ENCODE measurements at places on chromosomes 2 and 18.

DNA sequence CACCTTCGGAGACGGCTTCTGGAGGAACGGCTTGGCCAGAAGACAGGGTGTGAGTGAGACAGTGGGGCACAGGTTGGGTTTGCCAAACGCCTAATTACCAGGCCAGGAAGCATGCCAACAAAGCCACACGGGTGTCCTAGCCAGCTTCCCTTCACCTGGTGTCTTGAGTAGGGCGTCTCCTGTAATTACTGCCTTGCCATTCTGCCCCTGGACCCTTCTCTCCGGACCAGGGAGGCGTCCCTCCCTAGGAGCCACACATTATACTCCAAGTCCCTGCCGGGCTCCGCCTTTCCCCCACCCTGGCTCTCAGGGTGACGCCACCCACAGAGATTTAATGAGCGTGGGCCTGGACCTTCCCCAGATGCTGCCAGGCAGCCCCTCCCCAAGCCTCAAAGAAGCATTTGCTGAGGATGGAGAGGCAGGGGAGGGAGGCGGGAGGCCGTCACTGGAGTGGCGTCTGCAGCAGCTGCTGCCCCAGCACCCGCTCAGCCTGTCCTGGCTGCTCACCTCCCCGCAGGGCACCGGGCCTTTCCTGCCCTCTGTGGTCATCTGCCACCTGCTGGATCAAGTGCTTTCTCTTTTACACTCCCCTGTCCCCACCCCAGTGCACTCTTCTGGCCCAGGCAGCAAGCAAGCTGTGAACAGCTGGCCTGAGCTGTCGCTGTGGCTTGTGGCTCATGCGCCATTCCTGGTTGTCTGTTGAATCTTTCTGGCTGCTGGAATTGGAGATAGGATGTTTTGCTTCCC lies 20.7 kb downstream of the FOSL2 start:
- H3K4me1 ChIP-seq, result no peaks in the 10 kb centered on the region
- H3K36me3 ChIP-seq, result peaks cover 7% of the 10 kb centered on the region
- no peak overlapping the region for H3K27ac ChIP-seq
- DNase-seq, result no peak
- H3K27me3 ChIP-seq, result no peaks in the 10 kb centered on the region
- H3K4me3 ChIP-seq, result no peak overlapping the region

- no peak overlapping the region for H3K27ac ChIP-seq
- H3K4me3 ChIP-seq, result no peak overlapping the region
- H3K27me3 ChIP-seq, result no peaks in the 10 kb centered on the region
- H3K4me1 ChIP-seq, result no peaks in the 10 kb centered on the region
Observed at GRCh38 chr2:134287323-134287722, 33.5 kb downstream of the MGAT5 start.

- H3K4me1 ChIP-seq, result peaks cover 7% of the 10 kb centered on the region
- H3K36me3 ChIP-seq, result no peaks in the 10 kb centered on the region
- no peaks in the 10 kb centered on the region for H3K27me3 ChIP-seq
- H3K27ac ChIP-seq, result no peak overlapping the region
- no peak overlapping the region for H3K4me3 ChIP-seq
Observed at GRCh38 chr2:66869076-66869475, 434.2 kb downstream of the MEIS1 start.

DNA sequence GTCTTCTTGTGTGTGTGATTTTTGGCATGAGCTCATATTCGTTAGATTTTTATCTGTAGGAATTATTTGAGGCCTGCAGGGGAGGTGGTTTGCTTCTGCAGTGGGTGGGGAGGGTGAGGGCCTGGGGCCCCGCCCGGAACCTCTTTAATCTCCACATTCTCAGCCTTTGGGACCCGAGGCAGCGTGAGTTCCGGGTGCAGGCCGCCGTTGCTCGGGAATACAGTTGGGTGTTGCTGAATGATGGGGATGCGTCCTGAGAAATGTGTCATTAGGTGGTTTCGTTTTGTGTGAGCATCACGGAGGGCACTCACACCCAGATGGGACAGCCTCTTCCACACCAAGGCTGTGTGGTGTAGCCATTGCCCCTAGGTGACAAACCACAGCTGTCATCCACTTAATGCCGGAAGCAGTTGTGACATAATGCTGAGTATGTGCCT lies 13.7 kb upstream of the GAL3ST2 start:
- H3K27ac ChIP-seq, result no peak overlapping the region
- no peaks in the 10 kb centered on the region for H3K27me3 ChIP-seq
- no peaks in the 10 kb centered on the region for H3K36me3 ChIP-seq
- H3K4me3 ChIP-seq, result no peak overlapping the region
- no peak for DNase-seq
- no peaks in the 10 kb centered on the region for H3K4me1 ChIP-seq

- no peak overlapping the region for H3K4me3 ChIP-seq
- H3K36me3 ChIP-seq, result no peaks in the 10 kb centered on the region
- no peak for DNase-seq
- peaks cover 5% of the 10 kb centered on the region for H3K4me1 ChIP-seq
- H3K27me3 ChIP-seq, result no peaks in the 10 kb centered on the region
- H3K27ac ChIP-seq, result peak overlapping the region; percentile 81
Observed at GRCh38 chr2:209368406-209368805, 55.4 kb upstream of the MAP2 start.

- peak within 1 kb of the TSS; percentile 82 for H3K27ac ChIP-seq
- peak; percentile 96 for DNase-seq
- H3K4me1 ChIP-seq, result peaks cover 4% of the 10 kb centered on the region
- peak within 1 kb of the TSS; percentile 75 for H3K4me3 ChIP-seq
Observed at GRCh38 chr2:189440947-189441708, at the start of gene WDR75. Gene WDR75 (plus strand): TSS chr2:189441474. CDS start chr2:189441493, 19 bp downstream.

DNA sequence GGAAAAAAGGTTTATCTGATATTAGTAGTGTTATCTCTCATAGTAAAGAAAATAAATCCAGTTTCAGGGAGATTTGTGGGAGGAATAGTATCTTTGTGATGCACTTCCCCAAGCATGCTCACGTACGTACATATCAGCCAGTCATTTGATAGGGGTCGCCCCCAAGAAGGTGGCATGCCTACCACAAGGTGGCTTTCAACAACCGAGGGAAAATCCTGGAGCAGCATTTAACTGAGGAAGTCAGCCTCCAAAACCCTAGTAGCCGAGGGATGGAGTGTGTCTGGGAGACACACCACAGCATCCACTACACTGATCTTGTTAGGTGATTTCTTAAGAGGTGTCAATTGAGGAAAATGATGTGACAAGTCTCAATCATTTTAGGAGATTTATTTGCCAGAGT lies 623.9 kb downstream of the NYAP2 start:
- no peak overlapping the region for H3K27ac ChIP-seq
- H3K4me1 ChIP-seq, result no peaks in the 10 kb centered on the region
- H3K27me3 ChIP-seq, result no peaks in the 10 kb centered on the region
- H3K36me3 ChIP-seq, result no peaks in the 10 kb centered on the region
- no peak overlapping the region for H3K4me3 ChIP-seq

- no peak for DNase-seq
- no peak overlapping the region for H3K4me3 ChIP-seq
- H3K4me1 ChIP-seq, result peaks cover 2% of the 10 kb centered on the region
- H3K27me3 ChIP-seq, result no peaks in the 10 kb centered on the region
Observed at GRCh38 chr2:219643788-219644398, 16.5 kb downstream of the SLC4A3 start.

- DNase-seq, result no peak
- peak overlapping the region; percentile 68 for H3K4me3 ChIP-seq
- peaks cover under 1% of the 10 kb centered on the region for H3K36me3 ChIP-seq
- H3K27ac ChIP-seq, result no peak overlapping the region
Observed at GRCh38 chr18:269480-270095, 1.7 kb upstream of the THOC1 start.
